ENCODE measurements at places on chromosomes 13 and 19.

DNA sequence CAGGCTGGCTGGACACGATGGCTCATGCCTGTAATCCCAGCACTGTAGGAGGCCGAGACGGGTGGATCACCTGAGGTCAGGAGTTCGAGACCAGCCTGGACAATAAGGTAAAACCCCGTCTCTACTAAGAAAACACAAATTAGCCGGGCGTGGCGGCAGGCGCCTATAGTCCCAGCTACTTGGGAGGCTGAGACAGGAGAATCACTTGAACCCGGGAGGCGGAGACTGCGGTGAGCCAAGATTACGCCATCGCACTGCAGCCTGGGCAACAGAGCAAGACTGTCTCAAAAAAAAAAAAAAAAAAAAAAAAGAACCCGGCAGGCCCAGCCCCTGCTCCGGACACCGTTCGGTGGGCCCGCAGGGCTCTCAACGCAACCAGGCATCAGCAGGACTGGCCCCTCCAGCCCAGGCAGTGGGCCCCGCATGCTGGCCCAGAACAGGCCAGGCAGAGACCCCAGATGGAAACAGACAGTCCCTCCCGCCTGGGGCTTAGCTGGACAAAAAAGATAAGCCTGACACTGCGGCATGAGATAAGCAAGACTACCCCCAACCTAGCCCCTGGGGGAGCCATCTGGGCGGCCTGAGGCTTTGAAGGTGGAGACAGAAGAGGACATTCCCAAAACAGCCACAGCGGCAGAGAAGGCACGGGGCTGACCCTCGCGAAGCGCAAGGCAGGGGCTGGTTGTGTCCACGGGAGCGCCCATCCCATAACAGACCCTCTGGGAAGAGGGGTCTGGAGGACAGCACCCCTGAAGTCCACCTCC is 11.6 kb downstream of the REXO1 start:
- DNase-seq: no peak

GRCh38 chr19:45403781-45404556 is 900 bp downstream of the PPP1R13L start:
- DNase-seq: no peak

DNA sequence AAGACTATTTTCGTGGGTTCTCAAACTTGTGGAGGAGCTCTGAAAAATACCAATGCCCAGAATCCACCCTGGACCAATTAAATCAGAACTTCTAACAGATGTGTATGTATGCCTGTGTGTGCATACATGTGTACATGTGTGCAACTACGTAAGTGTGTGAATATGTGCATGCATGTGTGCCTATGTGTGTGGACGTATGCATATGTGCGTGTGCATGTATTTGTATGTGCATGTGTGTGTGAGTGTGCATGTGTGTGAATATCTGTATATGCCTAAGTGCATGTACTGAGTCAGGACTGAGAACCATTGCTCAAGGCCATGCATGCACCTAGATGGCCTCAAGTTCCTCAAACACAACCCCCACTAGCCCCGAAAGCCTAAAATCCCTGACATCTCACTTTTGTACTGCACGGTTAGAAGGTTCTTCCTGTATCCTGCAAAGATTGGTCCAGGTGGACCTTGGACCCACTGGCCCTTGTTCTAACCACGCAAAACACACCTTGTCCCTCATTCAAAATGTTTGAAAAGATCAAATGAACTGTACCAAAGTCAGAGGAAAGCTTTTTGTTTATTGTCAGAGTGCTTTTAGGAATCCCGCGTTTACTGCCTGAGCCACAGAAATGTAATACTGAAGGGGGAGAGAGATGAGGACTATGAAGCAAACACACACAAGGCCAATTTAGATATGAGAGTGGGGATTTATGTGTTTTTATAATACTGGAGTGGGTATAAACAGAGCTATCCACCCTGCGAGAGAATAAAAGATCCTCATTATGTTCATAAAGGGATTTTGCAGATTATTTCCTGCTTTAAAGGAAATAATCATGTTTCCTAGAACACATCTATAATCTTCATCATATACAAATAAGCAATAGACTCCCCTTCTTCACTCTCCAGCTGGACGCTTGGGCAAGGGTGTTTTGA is 39.1 kb downstream of the LATS2 start:
- no peak for DNase-seq

- no peak for DNase-seq
Observed at GRCh38 chr13:96533408-96533807, 443.5 kb downstream of the HS6ST3 start.

DNA sequence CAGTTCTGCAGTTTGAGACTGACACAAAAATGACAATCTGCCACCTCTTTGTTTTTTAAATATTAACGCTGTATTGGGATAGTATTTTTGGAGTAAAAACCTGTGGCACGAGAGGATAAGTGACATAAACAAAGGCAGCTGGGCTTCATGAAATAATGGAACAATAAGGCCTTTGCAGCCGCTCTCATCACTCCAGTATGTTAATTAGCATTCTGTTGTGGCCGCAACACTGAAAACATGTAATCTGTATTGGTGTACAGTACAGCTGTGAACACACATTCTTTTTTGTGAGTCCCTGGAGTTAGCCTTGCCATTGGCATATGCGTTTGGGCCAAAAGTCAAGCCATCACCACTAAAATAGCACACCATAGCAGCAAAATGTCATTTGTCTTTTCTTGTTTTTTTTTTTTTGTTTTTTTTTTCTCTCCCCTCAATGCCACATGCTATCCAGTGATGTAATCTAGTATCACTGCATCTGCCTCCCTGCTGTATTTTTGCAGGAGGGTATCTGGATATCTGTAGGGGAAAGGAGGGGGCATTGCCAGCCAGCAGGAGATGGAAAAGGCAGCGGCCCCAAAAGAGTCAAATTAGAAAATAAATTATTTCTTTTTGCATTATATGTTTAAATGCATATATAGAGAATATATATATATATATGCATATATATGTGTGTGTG is 885 bp upstream of the ZNF536 start:
- no peak for DNase-seq

GRCh38 chr13:96377835-96378234 is 287.9 kb downstream of the HS6ST3 start:
- DNase-seq: no peak

GRCh38 chr13:94351292-94351990 is 128.0 kb downstream of the DCT start:
- no peak for DNase-seq

DNA sequence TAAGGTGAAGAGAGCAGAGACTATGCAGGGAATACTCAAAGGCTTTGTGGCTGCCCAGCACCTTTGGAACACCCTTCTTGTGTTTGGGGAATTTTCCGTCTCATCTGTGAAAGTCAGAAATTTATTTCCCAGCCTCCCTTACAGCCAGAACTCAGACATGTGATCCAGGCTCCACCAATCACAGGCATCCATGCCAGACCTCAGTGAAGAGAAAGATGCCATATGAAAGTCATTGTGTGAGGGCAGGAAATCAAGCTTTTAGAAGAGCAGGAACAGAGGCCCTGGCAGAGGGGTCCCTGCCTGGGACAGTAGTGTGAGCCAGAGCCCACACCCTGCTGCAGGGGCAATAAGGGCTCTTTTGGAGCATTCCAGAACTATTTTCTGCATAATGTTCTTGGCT is 12.1 kb downstream of the CCDC70 start:
- DNase-seq: no peak

DNA sequence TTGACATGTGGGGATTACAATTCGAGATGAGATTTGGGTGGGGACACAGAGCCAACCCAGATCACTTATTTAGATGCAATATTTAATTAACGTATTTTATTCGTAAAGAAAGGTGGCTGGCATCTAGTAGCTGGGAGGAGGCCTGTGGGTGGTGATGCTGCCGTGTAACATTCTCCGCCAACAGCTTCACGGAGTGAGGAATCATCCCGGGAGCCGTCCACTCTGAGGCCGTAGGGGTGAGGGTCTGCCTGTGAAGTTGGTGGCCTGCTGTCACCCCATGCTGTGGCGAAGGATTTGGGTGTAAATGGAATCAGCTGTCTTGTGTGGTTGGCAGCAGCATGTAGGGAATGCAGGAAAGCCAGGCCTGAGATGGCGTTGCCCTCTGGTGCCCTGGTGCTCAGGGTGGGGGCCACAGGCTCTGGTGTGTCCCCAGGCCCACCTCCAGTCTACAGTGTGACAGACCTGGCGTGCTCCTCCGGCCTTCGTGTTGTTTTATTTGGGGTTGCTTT is 3.3 kb upstream of the TEX29 start:
- no peak for DNase-seq

GRCh38 chr19:42017040-42017439 is 23.0 kb upstream of the ATP1A3 start:
- DNase-seq: no peak

- DNase-seq: no peak
Observed at GRCh38 chr19:1259206-1259875, 9.8 kb upstream of the CIRBP start.

- no peak for DNase-seq
Observed at GRCh38 chr19:5232798-5233505, 107.7 kb downstream of the PTPRS start.

DNA sequence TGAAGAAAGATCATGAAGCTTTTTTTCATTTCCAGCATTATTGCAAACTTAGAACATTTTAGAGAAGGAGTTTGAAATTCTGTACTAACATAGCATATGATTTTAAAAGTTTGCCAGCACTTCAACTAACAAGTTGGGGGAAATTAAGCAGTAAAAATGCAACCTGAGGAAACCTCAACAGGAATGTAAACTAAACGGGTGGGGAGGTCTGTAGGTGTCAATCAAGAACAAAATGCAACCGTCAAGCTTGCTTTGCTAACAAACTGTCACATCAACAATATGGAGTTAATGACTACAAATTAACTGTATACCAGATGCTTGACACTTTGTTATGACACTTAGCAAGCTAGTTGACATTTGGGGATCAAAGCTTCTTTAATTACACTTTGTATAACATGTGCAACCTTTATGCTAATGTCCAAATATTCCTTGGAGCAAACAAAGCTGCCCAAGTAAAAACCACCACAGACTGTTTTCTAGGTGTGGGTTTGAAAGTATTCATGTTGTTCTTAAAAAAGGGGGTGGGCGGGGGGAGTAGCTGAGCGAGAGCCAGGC is 52.1 kb downstream of the DACH1 start:
- DNase-seq: no peak

DNA sequence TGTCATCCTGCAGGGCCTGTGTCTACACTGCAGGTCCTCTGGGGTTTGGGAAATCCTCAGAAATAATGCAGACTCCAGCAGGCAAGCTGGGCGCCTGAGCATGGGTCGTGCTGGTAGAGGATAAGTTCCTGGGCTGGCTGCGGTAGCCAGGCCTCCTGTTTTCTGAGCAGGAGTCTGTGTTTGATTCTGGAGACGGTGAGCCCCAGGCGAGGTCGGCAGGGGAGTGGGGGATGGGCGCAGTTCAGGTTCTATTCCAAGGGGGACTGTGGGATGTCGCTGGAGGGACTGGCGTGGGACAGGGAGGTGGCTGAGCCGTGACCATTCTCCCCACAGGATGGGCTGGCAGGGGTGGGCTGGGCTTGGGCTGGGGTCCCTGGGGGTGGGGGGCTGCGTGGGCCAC is 154.7 kb downstream of the KDM4B start:
- DNase-seq: no peak

GRCh38 chr19:7932276-7932929 is 6.5 kb upstream of the CTXN1 start:
- no peak for DNase-seq

DNA sequence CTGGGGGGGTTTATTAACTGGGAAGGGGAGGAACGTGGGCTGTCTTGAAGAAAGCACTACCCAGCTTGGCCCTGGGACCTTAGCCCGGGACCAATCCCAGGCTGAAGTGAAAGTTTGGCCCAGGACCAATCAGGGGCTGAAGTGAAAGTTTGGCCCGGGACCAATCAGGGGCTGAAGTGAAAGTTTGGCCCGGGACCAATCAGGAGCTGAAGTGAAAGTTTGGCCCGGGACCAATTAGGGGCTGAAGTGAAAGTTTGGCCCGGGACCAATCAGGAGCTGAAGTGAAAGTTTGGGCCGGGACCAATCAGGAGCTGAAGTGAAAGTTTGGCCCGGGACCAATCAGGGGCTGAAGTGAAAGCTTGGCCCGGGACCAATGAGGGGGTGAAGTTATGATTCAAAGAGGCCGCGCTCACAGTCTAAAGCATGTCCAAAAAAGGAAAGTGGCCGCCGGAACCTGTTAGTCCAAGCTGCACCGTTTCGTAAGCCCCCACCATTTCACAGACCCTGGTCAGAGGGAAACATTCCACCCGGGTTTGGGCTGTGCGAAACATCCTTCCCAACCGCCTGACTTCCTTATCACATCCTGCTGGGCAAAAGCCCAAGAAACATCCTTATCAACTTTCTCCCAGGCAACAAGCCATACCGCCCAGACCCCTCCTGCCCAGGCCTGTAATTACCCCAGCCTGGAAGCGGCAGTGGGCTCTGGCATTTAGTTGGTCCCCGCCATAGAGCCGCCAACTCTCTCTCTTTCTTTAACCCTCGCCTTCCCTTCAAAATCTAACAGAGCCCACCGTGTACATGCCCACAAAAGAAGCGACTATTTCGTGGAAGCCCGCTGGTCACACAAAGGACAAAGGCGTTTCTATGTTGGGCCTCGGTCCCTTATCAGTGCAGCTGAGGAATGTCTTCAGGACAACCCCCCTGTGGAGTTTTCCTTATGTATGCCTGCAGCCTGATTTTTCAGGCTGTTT is 1.1 kb downstream of the ZNF850 start:
- no peak for DNase-seq

- DNase-seq: no peak
Observed at GRCh38 chr13:28590461-28590860, 68.5 kb upstream of the POMP start.

- DNase-seq: no peak
Observed at GRCh38 chr19:31285744-31286143, 63.5 kb downstream of the TSHZ3 start.

DNA sequence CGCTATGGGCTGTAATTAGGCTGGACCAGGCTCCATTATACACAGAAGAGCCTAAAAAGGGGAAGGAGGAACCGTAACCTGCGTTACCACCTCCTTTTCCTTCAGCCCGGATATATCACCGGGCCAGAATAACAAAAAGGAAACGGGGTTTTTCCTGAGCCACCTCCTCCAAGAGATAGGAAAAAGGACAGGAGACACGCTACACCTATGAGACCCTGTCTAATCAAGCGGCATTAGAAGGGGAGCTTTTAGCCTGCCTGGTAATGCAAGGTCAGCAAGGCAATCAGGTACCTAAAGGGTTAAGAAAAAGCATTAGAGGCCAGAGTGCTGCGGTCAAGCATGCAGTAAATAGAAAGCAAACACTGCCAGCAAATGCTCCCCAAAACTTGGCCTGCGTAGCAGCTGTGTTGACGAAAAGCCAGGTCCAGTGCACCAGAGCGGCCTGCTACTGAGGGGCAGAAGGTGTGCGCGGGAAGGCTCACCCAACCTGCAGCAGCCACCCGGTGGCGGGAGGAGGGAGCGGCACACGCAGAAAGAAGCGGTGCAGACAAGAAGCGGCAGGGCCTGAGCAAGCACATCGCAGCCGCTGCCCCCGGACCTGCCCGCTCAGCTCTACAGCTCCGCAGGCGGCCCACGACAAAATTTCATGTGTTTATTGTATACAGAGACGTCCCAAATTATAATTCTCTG is 1466.1 kb downstream of the UQCRFS1 start:
- DNase-seq: no peak

DNA sequence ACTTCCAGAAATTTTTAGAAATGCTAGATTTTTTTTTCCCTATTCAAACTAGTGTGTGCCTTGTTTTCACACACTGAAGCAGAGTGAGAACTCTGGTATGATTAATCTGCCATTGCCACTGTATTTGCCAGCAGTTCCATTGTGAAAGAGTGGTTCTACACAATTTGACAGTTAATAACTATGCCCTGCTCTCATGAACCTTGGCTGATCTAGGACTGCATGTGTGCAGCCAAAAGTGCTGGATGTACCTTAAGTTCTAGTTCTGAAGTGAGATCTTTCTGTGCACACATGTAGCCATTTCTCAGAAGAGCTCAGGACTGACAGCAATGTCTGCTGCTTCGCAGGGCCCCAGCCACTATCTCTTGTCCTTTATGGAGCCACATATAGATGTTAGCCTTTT is 328.2 kb upstream of the SPRY2 start:
- DNase-seq: no peak

Measured in NCI-H187 treated with DMSO at 0.1 percent for 48 hours (cell line).